ENCODE measurements at places on chromosomes 12 and 14. TPM values are rescaled to one million over a fixed set of nuclear protein-coding genes. Genes with fewer than 3 reads are reported as not detected.

Gene GABARAPL1
- total RNA-seq = 53.4 TPM

DNA sequence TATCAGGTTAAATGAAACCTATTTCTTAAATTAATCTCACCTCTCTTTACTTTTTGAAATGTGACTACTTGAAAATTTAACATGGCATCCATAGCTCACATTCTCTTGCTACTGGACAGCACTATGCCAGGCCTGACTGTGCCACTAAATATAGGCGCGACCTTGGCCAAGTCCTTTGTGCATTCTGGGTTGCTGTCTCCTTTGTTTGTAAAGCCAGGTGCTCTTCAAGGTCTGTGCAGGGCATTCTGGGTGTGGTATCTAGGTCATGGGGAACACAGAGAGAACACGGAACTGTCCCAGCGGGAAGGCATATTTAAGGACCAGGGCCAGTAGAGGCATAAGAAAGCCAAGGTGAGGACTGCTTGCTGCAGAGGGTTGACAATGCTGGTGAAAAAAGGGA lies 121.2 kb downstream of the ZNF664 start:
- no peaks in the 10 kb centered on the region for H3K36me3 ChIP-seq
- H3K27ac ChIP-seq = no peak overlapping the region
- no peak overlapping the region for H3K4me3 ChIP-seq

Gene GPR132
- 0.20 TPM for total RNA-seq

Gene KRT1
- not detected for total RNA-seq

Gene CPNE8
- total RNA-seq = 2.4 TPM

- H3K27ac ChIP-seq = no peak overlapping the region
- H3K27me3 ChIP-seq = no peaks in the 10 kb centered on the region
- H3K4me1 ChIP-seq = peaks cover 4% of the 10 kb centered on the region
- H3K4me3 ChIP-seq = no peak overlapping the region
- no peaks in the 10 kb centered on the region for H3K36me3 ChIP-seq
- DNase-seq = no peak
Measured at GRCh38 chr12:12598864-12599263, 12.8 kb upstream of the CREBL2 start.

DNA sequence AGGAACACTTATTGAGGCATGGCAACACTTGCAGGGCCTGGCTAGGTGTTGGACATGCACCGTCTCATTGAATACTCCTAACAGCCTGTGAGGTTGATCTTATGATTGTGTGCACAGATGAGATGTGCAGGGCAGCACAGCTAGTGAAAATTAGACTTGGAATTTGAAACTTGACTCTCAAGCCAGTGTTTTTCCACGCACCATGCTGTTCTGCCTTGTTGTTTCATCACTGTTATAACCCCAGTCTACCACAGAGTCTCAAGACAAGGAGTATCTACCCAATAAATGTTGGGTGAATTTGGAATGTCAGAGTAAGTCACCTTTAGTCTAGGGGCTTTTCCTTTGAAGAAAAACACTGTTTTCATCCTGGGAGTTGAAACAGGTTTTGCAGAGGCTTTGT lies 55.8 kb upstream of the LRIG3 start:
- H3K4me3 ChIP-seq = no peak overlapping the region
- no peaks in the 10 kb centered on the region for H3K4me1 ChIP-seq
- H3K27me3 ChIP-seq = no peaks in the 10 kb centered on the region
- DNase-seq = no peak
- no peaks in the 10 kb centered on the region for H3K36me3 ChIP-seq

- H3K27me3 ChIP-seq = no peaks in the 10 kb centered on the region
- H3K27ac ChIP-seq = no peak overlapping the region
- no peaks in the 10 kb centered on the region for H3K36me3 ChIP-seq
- H3K4me1 ChIP-seq = no peaks in the 10 kb centered on the region
- DNase-seq = no peak
- H3K4me3 ChIP-seq = no peak overlapping the region
Measured at GRCh38 chr12:113401066-113402000, 2.4 kb downstream of the SDS start.

GRCh38 chr12:130838284-130838950 lies 633 bp downstream of the STX2 start:
- H3K4me1 ChIP-seq = no peaks in the 10 kb centered on the region
- no peak overlapping the region for H3K27ac ChIP-seq
- H3K27me3 ChIP-seq = no peaks in the 10 kb centered on the region
- DNase-seq = peak; percentile 66
